Myocyte (in vitro differentiated cells): ENCODE measurements at places on chromosomes 11 and 22. TPM values are rescaled to one million over a fixed set of nuclear protein-coding genes. Genes with fewer than 3 reads are reported as not detected.

Gene RBFOX2
- total RNA-seq: 133 and 179 TPM in 2 replicates

Gene OR52I2
- total RNA-seq: not detected in 2 replicates

Gene C11orf91
- not detected in 2 replicates for total RNA-seq

Gene GAB4
- not detected in 2 replicates for total RNA-seq

Gene DERL3
- 1.5 and 4.6 TPM in 2 replicates for total RNA-seq

Gene UPK2
- not detected in 2 replicates for total RNA-seq

Gene OSBP2
- 19.3 and 29.7 TPM in 2 replicates for total RNA-seq

Gene ZP1
- total RNA-seq: not detected in 2 replicates

Gene CENPM
- total RNA-seq: 0.64 and 0.88 TPM in 2 replicates

Gene LDHA
- 316 and 487 TPM in 2 replicates for total RNA-seq

Gene MFNG
- 0.51 and 0.68 TPM in 2 replicates for total RNA-seq

Gene BARX2
- not detected in 2 replicates for total RNA-seq

Gene LIF
- 13.5 and 14.8 TPM in 2 replicates for total RNA-seq

Gene OPCML
- total RNA-seq: not detected in 2 replicates

Gene UPK3A
- not detected in 2 replicates for total RNA-seq

Gene SMTNL1
- 0.16 and 0.21 TPM in 2 replicates for total RNA-seq

Gene SPDYC
- total RNA-seq: not detected in 2 replicates

Gene ELF5
- not detected in 2 replicates for total RNA-seq

Gene DEUP1
- not detected in 2 replicates for total RNA-seq

Gene FADS3
- total RNA-seq: 310 and 645 TPM in 2 replicates

Gene POU2AF3
- total RNA-seq: not detected in 2 replicates

Gene JAML
- total RNA-seq: not detected in 2 replicates

Gene KCNJ1
- total RNA-seq: 0.29 TPM in 1 of 2 replicates, not detected in the other

Gene DEPDC7
- 20.6 and 21.1 TPM in 2 replicates for total RNA-seq
